ENCODE measurements at places on chromosomes 7 and 10. TPM values are rescaled to one million over a fixed set of nuclear protein-coding genes. Genes with fewer than 3 reads are reported as not detected.

DNA sequence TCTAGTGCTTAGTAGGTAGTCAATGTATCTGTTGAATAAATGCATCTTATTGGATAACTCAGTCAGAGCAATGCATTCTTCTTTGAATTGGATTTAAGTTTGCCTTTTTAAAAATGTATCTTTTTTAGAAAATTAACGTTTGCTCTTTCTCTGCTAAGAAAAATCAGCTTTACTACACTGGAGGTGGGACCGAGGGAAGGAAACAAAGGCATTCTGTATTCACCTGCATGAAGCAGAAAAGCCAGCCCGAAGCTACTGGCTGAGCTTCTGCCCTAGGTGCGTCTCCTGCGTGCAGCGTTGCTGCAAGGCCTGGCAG is 22.2 kb upstream of the ITGB1 start:
- H3K4me3 ChIP-seq = peak overlapping the region; percentile 90
- H3K4me1 ChIP-seq = peaks cover 20% of the 10 kb centered on the region
- DNase-seq = no peak
- no peaks in the 10 kb centered on the region for H3K36me3 ChIP-seq

GRCh38 chr10:133328358-133329343 is 8.0 kb downstream of the CALY start:
- peaks cover 62% of the 10 kb centered on the region for H3K27me3 ChIP-seq
- DNase-seq = no peak
- H3K27ac ChIP-seq = no peak overlapping the region
- no peak overlapping the region for H3K4me3 ChIP-seq
- peaks cover 7% of the 10 kb centered on the region for H3K4me1 ChIP-seq
- no peaks in the 10 kb centered on the region for H3K36me3 ChIP-seq

DNA sequence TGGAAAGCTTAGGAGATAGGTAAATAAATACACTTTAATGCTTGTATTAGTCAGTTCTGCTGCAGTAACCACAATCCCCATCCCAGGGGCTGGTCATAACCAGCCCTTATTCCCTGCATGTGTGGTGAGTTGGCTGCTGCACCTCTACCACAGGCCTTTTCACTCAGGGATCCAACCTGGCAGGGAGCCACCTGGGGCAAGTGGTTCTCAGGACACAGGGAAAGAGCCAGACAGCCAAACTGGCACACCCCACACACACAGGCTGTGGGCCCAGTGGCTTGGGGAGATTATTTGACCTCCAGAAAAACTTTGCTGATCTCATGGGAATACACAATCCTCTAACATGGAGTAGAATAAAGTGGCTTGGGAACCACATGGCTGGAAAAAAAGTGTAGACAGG is 400.0 kb upstream of the RNF32 start:
- H3K27ac ChIP-seq = no peak overlapping the region
- no peaks in the 10 kb centered on the region for H3K4me1 ChIP-seq
- DNase-seq = no peak

DNA sequence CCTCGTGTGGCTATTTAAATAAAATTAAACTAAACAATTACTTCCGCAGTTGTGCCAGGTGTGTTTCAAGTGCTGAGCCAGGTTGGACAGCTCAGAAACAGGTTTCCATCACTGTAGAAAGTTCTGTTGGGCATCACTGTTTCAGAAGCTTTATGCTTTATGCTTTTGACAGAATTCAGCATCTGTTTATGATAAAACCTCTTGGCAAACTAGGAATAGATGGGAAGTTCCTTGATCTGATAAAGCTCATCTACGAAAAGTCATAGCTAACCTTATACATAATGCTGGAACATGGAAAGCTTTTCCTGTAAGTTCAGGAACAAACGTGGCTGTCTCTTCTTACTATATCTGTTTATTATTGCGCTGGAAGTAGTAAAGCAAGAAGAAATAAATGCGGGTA is 143.4 kb downstream of the DOCK1 start:
- DNase-seq = no peak
- H3K27ac ChIP-seq = no peak overlapping the region
- no peaks in the 10 kb centered on the region for H3K27me3 ChIP-seq

DNA sequence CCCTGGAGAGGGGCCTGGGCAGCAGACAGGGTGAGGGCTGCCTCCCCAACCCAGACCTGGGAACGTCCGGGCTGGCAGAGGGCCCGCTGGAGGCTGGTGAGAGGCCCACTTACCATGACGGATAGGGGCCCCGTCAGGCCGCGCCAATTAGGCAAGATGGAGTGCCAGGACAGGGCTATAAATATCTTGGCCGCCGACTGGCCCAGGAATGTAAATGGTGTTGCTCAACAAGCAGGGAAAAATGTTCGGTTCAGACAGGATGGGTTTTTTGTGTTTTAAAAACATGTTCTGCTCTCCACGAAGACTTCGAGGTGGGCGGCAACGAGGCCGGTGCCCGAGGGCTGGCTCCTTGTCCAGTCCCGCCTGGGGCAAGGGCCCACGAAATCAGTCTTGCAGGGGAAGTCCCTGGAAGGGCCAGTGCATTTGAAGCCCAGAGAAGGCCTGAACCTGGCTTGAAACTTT is 35.8 kb upstream of the ELN start:
- no peak for DNase-seq
- H3K27me3 ChIP-seq = no peaks in the 10 kb centered on the region
- no peaks in the 10 kb centered on the region for H3K36me3 ChIP-seq
- H3K27ac ChIP-seq = no peak overlapping the region
- H3K4me1 ChIP-seq = no peaks in the 10 kb centered on the region
- H3K4me3 ChIP-seq = no peak overlapping the region

DNA sequence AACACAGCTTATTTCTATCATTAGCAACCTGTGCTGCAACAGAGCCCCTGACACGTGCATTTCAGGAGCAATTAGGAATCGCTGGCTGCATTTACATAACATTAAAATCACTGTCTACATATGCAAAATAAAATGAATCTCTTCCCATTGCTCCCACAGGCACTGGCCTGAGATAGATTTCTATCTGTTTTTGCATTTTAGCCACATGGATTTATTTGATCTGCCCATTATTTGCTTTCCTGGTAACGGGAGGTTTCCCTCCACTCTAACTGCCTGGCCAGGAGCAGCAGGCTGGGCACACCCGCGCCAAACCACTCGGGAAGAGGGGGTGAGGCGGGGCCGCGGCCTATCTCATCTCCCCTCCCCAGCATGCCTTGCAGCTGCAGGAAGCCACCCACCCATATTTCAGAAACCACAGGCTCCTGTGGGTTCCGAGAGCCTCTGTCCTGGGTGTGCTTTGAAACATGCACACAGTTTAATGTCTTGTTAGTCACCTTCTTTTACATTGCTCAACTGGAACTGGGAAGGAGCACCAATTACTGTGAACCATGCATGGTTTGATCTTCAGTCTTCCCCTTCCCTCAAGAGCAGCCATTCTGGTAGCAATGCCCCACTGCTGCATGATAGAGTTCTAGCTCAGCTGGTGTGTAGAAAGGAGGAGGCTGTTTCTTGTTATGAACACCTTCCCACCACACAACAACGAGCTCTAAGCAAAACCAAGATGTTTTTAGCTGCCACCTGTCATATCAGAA is 37.7 kb upstream of the IKZF1 start:
- peak; percentile 95 for DNase-seq
- peaks cover 84% of the 10 kb centered on the region for H3K4me1 ChIP-seq
- peak overlapping the region; percentile 86 for H3K4me3 ChIP-seq
- peaks cover 8% of the 10 kb centered on the region for H3K36me3 ChIP-seq
- no peaks in the 10 kb centered on the region for H3K27me3 ChIP-seq

DNA sequence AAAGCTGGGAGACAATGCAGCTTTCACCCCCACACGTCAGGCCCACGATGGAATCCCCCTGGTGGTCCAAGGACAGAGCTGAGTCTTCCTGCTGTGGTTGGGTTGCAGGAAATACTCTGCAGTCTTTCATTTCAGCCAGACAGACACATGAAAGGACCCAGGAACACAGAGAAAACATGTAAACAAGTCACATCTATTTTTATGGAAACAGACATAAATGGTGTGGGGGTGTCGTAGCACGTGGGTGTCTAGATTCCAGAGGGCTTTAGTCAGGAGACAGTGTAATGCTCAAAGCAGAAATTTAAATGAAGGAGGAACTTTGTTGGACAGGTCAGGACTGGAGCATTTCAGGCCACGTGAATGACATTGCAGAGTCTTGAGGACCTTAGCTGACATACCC is 444.6 kb downstream of the SUGCT start:
- H3K36me3 ChIP-seq = no peaks in the 10 kb centered on the region
- no peak overlapping the region for H3K4me3 ChIP-seq
- H3K27ac ChIP-seq = no peak overlapping the region
- DNase-seq = no peak

- no peak overlapping the region for H3K27ac ChIP-seq
- H3K4me1 ChIP-seq = no peaks in the 10 kb centered on the region
- no peaks in the 10 kb centered on the region for H3K36me3 ChIP-seq
- no peak for DNase-seq
- no peak overlapping the region for H3K4me3 ChIP-seq
These were observed 884.8 kb downstream of the LRMDA start for GRCh38 chr10:76316234-76316633.

GRCh38 chr10:122248356-122249302 is 22.5 kb upstream of the BTBD16 start:
- no peaks in the 10 kb centered on the region for H3K4me1 ChIP-seq
- H3K4me3 ChIP-seq = no peak overlapping the region
- H3K27me3 ChIP-seq = no peaks in the 10 kb centered on the region
- H3K36me3 ChIP-seq = no peaks in the 10 kb centered on the region
- no peak overlapping the region for H3K27ac ChIP-seq

DNA sequence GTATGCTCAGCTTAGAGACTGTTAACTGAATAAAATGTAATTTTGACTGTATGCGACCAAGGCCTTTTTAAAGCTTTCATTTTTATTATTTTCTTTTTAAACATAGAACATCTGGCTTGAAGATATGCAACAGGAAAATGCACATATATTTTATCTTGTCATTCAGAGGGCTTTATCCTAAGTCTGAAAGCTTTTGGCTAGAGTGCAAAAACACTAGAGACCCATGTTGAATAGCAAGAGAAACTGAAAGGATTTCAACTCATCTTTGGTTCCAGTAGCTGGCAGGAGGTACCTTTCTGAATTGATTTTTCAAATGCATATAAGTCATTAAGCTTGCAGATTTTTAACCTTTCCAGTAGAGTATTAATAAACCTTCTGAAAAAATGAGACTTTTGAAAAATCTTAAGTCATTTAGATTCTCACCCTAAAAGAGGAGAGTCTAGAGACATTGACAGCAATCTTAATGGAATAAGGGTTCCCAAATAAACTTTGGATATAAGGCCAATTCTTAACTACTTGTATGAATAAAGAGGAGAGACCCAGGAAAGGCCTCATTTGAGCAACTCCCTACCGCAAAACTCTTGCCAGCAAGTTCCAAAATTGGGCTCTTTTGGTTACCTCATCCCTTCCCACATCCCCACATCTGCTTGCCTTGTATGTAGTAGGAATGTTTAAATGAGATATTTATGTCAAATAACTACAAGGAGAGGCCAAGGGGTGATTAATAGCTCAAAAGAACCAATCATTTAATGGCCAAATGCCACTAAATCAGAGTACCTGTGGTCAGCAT is 454.4 kb downstream of the HTR7 start:
- no peaks in the 10 kb centered on the region for H3K36me3 ChIP-seq
- no peak overlapping the region for H3K4me3 ChIP-seq
- H3K4me1 ChIP-seq = no peaks in the 10 kb centered on the region
- no peak for DNase-seq
- no peaks in the 10 kb centered on the region for H3K27me3 ChIP-seq

- H3K36me3 ChIP-seq = no peaks in the 10 kb centered on the region
- no peak overlapping the region for H3K27ac ChIP-seq
- no peaks in the 10 kb centered on the region for H3K4me1 ChIP-seq
- DNase-seq = no peak
These were observed 231.8 kb upstream of the DKK1 start for GRCh38 chr10:52082307-52082706.

DNA sequence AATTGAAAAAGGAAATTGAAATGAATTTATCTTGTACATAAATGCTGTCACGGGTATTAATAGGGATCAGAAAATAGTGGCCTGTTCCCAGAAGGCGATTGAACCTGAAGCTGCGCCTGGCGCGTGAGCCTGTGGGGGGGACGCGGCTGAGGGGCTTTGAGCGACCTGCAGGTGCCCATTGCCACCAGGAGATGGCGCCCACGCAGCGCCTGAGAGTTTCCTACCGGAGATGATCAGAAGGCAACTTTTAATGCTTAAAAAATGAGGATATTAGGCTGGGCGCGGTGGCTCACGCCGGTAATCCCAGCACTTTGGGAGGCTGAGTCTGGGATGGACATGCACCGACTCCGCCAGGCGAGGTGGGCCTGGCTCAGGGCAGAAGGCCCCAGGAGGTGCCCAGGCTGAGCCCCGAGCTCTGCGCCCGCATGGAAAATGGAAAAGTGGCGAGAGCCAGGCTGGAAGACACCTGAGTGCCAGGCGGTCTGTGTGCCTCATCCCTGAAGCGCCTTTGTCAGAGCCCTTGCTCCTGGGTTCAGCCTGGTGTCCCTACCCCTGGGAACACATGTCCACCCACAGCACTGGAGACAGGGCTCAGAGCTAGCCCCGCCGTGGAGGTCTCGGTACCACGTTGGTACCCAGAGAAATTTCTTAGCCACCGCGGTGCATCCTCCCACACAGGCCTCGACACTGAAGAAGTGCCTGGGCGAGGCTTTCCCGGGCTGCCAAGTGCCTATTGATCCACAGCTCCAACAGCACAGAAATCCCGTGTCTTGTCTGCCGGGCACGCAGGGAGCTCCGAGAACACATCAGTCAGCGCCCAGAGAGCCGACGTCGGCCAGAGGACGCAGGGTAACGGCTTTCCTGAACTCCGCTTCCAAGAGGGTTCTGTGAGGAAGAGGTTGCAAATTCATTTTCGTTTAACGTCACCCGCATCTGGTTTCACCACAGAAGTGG is 117.4 kb downstream of the INPP5A start:
- H3K27ac ChIP-seq = no peak overlapping the region
- no peak overlapping the region for H3K4me3 ChIP-seq
- peaks cover 8% of the 10 kb centered on the region for H3K36me3 ChIP-seq
- peak; percentile 84 for DNase-seq
- H3K4me1 ChIP-seq = no peaks in the 10 kb centered on the region

- H3K4me1 ChIP-seq = no peaks in the 10 kb centered on the region
- no peaks in the 10 kb centered on the region for H3K36me3 ChIP-seq
- H3K27me3 ChIP-seq = peaks cover 36% of the 10 kb centered on the region
- no peak overlapping the region for H3K27ac ChIP-seq
These were observed 520 bp downstream of the FAM20C start for GRCh38 chr7:192701-193480.

The IFIT1B gene
- not detected for total RNA-seq

The CCDC172 gene
- total RNA-seq = not detected

The TUBB8 gene
- not detected for total RNA-seq

The AMPH gene
- not detected for total RNA-seq

The CLDN4 gene
- not detected for total RNA-seq

The GALNT17 gene
- not detected for total RNA-seq

The MGMT gene
- total RNA-seq = 19.6 TPM

The GNAT3 gene
- not detected for total RNA-seq

The SEMA4G gene
- 1.4 TPM for total RNA-seq

All from activated CD4-positive, alpha-beta T cell treated with anti-CD3 and anti-CD28 coated beads, Interleukin-2, amount 10 ng/mL, durations not matched to agents 24 days and 14 days (primary cell).